ENCODE measurements at places on chromosomes 4 and X. TPM values are rescaled to one million over a fixed set of nuclear protein-coding genes. Genes with fewer than 3 reads are reported as not detected.

NXF2B gene
- total RNA-seq = not detected

EDNRA gene
- 10.8 TPM for total RNA-seq

NDUFC1 gene
- 29.1 TPM for total RNA-seq

TIGD4 gene
- 0.25 TPM for total RNA-seq

Data from fibroblast of the aortic adventitia (primary cell).